ENCODE measurements at places on chromosomes 6 and 20. TPM values are rescaled to one million over a fixed set of nuclear protein-coding genes. Genes with fewer than 3 reads are reported as not detected.

Gene WFDC5
- not detected for polyA plus RNA-seq

Gene MBOAT1
- 19.2 TPM for polyA plus RNA-seq

Gene MUC21
- not detected for polyA plus RNA-seq

Gene RBBP9
- polyA plus RNA-seq = 36.3 TPM

Gene RHAG
- polyA plus RNA-seq = 0.67 TPM

Gene IL17F
- 0.28 TPM for polyA plus RNA-seq

Gene MEP1A
- not detected for polyA plus RNA-seq

Gene HLA-DMB
- polyA plus RNA-seq = 74.3 TPM

Gene TPBG
- 23.0 TPM for polyA plus RNA-seq

Gene ZBP1
- polyA plus RNA-seq = not detected

Gene EDN1
- 4.8 TPM for polyA plus RNA-seq
